ENCODE measurements at places on chromosomes 12 and 14.

- no peak for DNase-seq
These were observed 21.8 kb upstream of the EGLN3 start for GRCh38 chr14:33972583-33973081.

DNA sequence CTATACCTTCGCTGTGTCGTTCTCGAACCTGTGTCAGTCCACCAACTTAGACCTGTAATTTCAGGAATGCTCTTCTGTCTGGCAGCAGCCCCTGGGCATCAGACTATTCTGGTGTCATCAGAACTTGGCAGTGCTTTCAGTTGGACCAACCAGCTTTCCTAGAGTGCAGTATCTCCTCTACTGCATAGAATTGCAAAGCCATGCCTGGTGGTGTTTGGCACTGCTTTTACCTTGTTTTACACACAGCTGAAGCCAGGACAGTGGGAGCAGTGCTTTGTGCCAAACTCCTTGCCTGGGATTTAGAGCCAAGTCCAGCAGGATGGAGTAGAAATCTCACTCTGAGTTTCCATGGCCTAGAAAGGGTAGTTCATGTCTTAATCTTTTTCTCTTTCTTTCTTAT lies 1.5 kb downstream of the FLVCR2 start:
- no peak for DNase-seq

- no peak for DNase-seq
These were observed 4.7 kb downstream of the RPS29 start for GRCh38 chr14:49581209-49582112.

- no peak for DNase-seq
These were observed 39.8 kb downstream of the GPR68 start for GRCh38 chr14:91204657-91205056.

GRCh38 chr12:47273191-47273626 lies 193.4 kb upstream of the AMIGO2 start:
- no peak for DNase-seq

GRCh38 chr14:58812050-58812910 lies 174.5 kb downstream of the DACT1 start:
- DNase-seq, result no peak

GRCh38 chr14:24013654-24014514 lies 25.2 kb downstream of the DHRS4L2 start:
- peak; percentile 76 for DNase-seq

GRCh38 chr12:93090731-93091172 lies 161.7 kb upstream of the EEA1 start:
- DNase-seq, result no peak

DNA sequence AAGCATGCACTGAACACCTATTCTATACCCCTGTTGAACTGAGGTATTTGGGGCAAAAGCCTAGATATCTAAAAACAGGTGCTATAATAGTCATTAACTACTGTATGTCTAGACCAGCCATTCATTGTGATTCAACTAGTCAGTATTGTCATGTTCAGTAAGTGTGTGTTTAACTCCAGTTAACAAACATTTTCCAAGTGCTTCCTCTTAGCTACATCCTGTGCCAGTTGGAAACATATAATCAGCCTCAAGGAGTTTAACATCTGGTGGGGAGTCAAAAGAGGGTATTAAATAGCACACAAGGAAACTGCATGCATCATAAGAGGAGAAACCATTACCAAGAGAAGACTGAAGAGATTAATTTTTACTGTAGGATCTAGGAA lies 20.4 kb downstream of the TMTC1 start:
- no peak for DNase-seq

DNA sequence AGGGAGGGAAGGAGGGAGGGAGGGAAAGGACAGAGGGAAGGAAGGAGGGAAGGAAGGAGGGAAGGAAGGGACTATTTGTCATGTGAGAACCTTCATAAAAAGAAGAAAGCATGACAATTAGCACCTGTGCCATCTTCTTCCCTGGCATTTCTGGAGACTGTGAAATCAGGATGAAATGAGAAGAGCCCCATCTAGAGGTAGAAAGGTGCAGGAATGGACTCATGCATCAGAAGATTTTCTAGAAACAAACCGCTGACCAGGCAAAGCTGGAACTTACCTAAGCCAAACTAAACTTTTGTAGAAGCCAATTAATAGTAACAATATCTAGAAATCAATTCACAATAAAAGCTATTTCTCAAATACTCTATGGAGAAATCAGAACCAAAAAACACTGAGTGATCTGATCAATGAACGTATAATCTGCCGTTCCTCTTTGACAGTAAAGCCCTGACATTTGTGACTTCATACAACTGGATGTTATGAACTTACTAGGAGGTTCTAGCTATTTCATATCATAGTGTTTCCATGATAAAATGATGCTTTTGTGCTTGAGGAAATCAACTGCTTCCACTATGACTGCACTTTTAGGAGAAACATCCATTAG lies 24.4 kb upstream of the CRACR2A start:
- DNase-seq, result peak; percentile 67

GRCh38 chr12:123705935-123706334 lies 6.2 kb upstream of the ATP6V0A2 start:
- DNase-seq, result no peak

- no peak for DNase-seq
These were observed 350.3 kb downstream of the GXYLT1 start for GRCh38 chr12:41794336-41794735.

DNA sequence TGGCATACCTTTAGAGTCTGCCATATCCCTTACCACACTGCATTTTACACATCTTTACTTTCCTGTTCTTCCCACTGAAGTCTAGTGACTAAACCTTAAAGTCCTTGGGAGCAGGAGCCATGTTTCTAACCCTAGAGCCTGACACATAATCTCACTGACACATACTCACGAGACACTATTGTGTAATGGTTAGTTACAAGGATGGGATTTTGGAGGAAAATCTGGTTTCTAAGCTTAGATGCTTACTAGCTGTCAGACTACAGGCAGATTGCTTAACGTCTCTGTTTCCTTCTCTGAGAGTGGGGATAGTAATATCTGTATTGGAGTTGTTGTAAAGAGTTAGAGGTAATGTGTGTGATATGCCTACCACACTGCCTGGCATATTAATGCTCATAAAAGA lies 6.2 kb upstream of the DYRK4 start:
- no peak for DNase-seq

DNA sequence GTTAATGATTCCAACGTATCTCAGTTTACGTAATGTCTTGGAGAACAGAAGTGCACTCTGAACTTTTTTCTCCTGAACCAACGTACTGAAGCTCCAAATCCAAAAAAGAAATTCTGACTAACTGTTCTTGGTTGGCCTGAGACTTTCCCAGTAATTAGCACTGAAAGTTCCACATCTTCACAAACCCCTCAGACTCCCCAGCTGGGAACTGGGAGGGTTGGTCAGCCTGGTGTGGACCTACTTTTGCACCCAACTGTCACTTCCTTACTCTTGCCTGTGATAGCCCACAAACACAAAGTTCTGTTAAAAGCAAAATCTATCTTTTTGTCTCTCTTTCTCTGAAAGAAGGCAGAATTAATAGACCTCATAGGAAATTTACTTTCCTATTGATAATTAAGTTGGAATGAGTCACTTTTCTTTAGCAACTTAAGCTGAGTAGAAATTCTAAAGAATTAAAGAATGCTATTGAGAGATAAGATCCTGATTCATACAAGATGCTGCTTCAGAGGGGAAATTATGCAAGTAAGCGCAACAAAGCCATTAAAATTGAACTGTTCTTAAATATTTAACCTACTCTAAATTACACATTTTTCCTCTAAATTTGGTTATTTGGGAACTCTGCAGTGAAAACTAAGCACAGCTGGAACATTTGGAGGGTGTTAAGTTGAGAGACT lies 155.0 kb downstream of the EPS8 start:
- DNase-seq, result no peak

GRCh38 chr14:51304941-51305340 lies 64.9 kb downstream of the TMX1 start:
- DNase-seq, result peak; percentile 61

DNA sequence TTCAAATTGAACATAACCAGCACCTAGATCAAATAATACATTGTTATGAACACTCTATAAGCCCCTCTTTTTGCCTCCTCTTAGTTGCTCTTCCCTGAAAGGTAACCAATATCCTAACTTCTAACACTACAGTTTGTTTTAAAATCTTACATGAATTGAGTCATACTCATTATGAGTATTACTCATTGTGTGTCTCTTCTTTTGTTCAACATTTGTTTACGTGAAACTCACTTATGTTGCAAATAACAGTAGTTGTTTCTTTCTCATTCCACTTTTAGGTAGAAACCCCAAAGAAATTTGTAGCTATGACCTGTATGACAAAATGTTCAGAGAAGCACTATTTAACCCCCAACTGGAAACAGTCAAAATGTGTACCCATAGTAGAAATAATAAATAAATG lies 6.6 kb downstream of the LRRC9 start:
- DNase-seq, result no peak

DNA sequence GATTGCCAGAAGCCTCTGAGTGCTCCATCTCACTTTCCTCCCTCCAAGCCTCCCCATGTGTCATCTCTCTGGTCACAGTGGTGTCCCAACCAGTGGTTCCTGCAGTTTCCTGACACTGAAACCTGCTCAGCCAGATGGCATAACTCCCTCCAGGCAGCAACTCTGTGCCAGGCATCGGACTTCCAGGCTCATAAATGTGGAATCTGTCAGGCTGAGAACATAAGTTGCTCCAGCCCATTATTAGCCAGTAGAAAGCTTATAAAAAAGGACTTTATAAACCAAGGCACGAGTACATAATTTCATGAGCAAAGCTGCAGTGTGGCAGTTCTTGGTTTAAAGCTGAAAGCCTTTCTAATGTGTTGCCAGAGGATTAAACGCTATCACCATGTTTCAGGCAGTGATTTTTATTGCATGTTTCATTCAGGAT lies 194.3 kb downstream of the DACT1 start:
- DNase-seq, result no peak

- no peak for DNase-seq
These were observed 16.3 kb upstream of the EGLN3 start for GRCh38 chr14:33967138-33967537.

GRCh38 chr12:104452087-104452486 lies 4.7 kb upstream of the CHST11 start:
- no peak for DNase-seq

DNA sequence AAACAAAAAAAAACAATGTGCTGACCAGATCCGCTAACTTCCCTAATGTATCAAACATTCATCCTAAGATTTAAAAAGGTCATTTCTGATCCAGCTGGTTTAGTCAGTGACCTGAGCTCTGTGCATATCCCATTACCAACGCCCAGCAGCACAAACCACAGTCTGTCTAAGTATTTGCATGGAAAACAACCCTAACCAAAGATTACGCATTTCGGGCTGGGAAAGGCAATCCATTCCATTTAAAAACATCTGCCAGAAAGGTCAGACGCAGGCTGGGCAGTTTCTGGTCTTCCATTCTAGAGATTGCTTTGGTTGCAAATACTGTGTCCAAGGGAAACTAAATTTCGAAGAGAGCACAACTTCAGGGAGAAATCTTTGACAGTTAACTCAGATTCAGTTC lies 234.9 kb downstream of the FLRT2 start:
- DNase-seq, result no peak

DNA sequence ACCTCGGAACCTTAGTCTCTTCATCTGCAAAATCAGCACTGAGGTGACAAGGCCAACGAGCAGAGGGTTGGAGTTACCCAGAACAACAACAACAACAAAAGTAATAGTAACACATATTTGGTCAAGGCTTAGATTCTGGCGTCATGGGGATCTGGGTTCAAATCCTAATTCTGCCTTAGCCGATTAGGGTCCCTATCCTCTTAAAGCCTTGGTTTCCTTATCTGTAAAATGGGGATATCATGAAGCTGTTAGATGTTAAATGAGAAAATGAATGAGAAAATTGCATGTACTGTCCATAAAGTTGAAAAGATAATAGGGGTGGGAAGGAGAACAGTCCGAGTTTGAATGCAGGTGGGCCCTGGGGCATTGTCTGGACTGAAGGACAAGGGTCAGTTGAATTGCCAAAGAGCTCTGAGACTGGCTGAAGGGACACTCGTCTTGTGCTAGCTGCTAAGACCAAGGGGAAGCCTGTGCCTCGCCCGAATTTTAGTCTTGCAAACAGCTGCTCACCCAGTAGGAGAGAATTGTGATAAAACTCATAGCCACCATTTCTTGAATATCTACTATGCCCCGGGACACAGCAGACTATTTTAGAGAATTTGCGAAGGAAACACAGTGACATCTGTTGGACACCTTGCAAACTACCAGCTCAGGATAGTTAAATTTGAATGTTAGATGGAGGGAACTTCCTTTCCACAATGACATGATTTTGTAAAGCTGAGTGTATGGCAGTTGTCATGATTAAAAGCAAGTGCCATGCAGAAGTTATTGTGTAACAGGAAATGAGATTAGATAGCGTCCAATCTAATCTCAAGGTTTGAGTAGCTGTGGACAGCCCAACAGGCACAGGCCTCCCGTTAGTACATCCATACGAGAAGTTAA lies 6.8 kb upstream of the HNF1A start:
- peak; percentile 65 for DNase-seq

DNA sequence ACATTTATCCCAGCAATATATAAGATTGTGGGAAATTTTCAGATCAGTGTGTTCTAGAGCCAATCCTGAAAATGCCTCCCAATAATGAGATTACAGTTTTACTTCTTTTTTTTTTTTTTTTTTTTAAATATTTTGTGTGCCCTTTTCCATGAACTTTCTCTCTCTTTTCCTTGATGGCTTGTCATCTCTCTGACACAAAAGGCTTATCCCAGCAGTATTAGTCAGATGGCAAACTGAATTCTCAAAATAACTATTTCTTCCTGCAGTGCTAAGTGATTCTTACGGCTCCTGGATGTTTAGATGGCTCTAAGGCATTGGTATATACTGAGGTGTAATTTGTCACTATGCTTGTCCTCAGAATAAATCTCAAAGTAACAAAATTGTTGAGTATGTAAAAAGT lies 86.7 kb downstream of the LRP6 start:
- DNase-seq, result no peak

- no peak for DNase-seq
These were observed 54.1 kb downstream of the ESRRB start for GRCh38 chr14:76430017-76430416.

DNA sequence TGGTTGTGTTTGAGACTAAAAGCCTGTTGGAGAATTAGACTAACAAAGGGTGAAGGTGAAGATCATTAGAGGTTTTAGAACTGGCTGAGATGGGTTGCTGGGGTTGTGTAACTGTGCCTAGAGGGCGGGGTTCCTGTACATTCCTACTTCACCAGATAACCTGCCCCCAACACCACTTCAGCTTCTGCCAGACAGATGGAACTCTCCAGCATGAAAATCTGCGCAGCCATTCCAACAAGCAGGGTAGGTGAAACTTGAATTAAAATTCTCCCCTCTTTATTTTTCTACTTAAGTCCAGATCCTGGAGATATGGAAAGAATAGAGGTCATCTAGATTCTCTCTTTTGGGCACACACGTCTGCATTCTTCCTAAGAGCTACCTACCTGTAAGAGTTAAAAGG lies 6.0 kb downstream of the FOXG1 start:
- DNase-seq, result no peak

GRCh38 chr14:33570694-33571310 lies 380.1 kb downstream of the EGLN3 start:
- DNase-seq, result no peak

DNA sequence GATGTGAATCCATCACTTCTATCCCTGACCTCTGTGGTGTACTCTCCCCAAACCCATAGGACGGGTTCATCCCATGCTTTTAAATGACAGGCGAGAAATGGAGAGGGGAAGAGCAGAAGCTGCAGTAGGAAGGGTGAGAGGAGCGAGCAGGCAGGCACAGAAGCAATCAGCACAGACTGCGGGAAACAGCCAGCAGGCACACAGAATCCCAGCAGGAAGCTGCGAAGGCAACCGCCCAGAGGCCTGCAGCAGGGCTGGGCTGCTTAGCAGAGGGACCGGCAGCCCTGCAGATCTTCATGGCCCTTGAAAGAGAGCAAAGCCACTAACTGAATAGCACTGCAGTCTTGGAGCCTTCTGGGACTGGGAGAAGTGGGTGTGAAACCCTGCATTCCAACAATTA lies 287.0 kb upstream of the FKBP4 start:
- DNase-seq, result no peak
